Activated CD4-positive, alpha-beta memory T cell treated with anti-CD3 and anti-CD28 coated beads for 36 hours (primary cell): ENCODE measurements at places on chromosomes 12 and 14. TPM values are rescaled to one million over a fixed set of nuclear protein-coding genes. Genes with fewer than 3 reads are reported as not detected.
A peak's percentile ranks its signal among the peaks of the same experiment; 100 is the strongest.

DNA sequence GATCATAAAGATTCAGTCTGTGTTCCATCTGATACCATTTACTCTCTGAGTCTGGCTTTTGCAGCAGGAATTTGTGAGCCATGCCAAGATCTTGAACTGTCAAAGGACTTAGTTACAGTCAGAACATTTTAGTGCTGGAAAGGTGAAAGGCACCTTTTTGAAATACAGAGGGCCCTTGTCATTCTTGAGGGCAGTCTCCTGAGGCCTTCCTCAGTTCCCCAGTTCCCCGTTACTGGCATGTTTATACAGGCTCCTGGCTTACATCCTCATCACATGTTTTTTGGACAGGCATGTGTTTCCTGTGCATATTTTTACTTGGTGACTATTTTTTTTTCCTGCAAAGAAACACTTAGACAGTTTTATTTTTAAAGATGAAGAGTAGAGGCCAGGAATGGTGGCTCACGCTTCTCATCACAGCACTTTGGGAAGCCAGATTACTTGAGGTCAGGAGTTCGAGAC, 21.0 kb downstream of the CFAP54 start:
- no peak for DNase-seq

Gene CD163L1
- not detected for total RNA-seq

DNA sequence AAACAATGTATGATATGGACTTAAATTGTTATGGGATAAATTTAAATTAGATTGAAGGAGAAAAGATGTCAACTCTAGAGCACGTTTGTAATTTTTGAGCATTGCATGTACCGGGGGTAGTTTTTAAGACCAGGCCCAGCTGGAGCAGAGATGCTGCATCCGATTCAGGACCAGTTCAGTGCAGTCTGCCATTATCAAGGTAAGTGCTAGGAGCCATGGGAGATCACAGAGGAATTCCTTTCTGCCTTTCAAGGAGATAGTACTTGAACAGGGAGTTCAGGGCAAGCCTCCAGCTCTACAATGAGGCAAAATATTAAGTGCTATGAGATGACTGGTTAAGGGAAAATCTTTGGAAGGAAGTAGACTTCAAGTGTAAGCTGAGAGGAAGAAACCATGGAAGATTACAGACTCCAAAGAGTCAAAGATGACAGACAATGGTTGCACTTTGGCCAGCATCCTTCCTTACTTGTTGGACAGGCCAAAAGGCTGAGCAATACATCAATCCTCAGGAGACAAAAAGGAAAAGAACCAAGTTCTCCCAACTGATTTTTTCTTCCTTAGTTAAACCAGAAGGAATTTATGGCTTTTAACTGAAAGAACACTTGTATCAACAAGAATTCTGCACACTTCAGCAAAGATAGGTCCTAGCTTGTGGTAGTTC, 113.2 kb upstream of the HIF1A start:
- no peak for DNase-seq

DNA sequence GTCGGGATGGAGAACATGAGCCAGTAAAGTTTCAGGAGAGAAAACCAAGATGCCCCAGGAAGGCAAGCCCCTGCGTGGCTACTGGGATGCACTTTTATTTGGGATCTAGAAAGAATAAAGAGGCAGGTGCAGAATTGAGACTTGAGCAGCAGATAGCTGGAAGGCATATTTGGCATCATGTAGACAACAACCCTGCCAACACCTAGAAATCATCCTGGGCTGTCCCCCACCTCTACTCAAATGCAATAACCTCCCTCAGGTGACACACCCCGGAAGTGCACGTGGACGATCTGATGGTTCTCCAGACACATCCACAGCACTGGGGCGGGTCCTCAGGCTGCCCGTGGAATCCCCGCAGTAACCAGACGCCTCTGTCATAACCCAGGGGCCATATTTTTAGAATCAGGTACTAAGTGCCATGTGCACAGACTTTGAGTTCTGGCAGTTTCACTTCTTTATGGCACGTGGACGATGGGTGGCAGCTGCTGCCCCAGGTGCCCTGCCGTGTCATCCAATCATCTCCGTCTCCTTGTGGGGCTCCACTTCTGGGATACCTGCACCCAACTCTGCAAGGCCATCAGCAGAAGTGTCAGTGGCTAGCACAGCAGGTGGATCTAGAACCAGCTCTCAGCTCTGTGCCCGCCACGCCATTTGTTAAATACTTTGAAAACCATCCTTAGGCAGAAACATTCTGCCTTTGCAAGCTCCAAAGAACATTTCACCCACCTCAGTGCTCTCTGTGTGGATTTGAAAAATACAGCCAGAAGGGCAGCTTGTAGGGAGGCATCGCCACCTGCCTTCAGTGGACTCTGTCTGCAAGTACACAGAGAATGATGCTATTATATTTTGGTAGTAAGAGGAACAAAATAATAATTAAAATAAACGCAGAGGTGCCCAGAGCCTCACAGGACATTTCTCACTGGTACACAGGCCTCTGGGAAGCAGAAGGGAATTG, 771.7 kb upstream of the TMEM132C start:
- no peak for DNase-seq

DNA sequence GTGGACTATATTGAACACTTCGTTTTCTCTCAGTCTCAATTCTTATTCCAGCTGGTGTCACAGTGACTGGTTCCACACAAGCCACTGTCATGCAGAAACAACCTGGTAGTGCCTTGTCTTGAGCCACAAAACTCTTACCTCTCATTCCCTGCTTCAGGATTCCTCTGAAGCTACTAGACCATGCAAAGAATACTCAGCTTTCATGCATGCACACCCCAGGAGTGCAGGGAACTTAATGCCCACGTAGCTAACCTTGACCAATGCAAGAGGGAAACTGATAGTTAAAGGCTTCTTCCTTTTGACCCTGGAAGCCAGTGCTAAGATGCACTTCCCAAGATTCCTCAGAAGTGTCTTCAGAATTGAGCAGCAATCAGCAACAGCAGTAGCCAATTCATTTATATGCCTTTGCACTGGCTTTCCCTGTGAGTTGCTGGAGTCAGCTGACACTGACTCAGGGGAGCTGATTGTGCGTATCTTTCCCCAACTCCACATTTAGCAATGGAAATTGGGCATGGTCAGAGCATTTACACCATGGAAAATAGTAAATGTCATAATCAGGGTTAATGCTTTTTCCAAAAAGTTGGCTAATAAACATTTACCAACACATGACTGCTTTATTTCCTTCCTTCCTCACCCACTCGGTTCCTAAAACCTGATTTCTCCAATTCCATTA, 113.6 kb upstream of the SLC35F4 start:
- DNase-seq = no peak

Gene KIF26A
- 0.29 TPM for total RNA-seq

Gene HOXC5
- total RNA-seq = not detected

DNA sequence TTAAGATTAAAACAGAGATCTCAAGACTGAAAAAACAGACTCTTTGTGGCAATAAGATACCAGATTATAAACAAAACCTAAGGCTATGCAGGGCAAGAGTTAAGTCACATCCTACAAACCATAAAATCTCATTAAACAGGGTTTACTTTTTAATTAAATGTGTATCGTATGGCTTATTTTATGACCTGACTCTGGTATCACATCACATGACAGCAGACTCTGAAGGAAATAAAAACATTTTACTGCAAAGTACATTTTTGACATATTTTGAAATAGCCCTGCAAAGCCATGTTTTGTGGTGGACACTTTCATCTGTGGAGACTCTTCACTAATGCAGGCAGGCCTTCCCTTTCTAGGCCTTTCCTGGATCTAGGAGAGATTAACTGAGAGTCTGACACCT, 327.6 kb upstream of the CLEC14A start:
- no peak for DNase-seq

Gene EPYC
- total RNA-seq = not detected

DNA sequence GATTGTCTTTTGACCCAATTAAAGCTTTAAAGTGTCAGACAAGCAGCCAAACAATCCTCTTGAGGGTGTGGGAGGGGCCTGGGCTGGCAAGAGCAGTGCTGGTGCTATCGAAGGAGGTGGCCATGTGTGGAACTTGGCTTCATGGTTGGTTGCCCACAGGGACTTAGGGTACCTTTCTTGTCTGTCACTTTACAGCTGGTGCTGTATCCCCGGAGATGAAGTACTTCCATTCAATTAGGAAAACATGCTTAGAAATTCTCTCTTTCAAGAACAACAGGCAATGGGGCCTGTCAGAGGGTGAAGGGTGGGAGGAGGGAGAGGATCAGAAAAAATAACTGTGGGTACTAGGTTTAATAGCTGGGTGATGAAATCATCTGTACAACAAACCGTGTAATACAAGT, 86.5 kb downstream of the DAAM1 start:
- DNase-seq = no peak

- no peak for DNase-seq
Measured at GRCh38 chr14:75299059-75299458, 20.4 kb downstream of the FOS start.

DNA sequence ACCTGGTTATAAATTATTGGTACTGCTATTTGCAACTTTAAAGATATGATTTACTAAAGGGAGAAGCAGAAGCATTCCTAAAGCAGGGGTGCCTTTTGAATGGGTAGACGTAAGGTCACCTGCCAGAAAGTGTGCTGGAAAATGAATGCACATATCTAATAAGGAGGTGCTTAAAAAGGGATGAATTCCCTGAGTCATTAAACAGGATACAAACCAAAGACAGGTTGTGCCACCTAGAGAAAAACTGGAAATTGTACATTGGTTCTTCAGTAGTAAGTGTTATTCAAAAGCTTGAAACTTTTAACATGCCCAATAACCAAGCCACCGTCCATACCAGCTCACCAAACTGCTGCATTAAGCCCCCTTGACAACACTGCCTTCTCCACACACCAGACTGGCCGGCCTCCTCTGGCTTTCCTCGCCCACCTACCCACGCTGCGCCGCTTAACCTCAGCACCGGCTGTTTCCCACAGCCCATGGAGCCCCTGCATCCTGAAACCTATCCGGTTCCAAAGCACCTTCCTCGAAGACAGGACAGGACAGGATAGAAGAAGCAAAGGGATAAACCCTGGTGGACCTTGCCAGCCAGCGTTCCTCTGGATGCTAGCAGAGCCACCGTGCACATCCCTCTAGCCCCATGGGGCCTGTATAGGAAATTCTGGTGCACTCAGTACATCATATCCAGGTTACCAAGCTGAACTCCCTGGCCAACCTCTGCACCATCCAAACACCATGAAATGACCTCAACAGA, 201.5 kb upstream of the CAND1 start:
- DNase-seq = no peak

GRCh38 chr14:105153331-105153731, 15.2 kb downstream of the JAG2 start:
- no peak for DNase-seq

DNA sequence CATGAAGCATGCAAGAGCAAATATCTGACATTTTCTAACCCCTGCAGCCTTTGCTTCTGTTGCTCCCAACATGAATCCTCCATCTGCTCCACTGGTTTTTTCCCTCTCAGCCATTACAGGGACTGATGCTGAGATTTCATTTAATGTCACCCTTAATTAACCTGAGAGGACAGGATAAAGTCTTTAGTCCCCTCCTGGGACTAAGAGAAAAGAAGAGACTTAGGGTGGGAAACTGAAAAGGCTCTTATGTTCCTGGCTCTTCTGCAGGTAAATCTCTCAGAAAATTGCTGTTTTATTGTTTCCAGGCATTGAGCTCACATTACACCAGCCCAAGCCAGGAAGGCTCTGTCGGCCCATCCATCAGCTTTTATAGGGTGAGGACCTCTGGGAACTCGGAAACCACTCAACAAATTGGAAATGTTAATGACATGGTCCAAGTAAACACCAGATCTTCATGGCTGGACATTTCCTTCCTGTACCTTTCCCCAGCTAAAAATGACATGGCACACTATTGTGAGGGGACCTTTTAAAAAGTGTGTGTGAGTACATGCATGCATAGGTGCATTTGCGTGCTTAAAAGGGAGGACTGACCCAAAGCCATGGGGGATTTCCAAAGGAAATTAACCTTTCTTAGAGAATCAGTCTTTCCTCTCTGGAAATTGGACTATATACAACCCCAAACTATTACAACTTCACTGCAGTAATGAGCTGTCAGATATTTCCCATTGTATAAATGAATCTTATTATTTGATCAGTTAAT, 408.1 kb upstream of the TMTC1 start:
- no peak for DNase-seq

Gene RIN3
- total RNA-seq = 17.5 TPM

GRCh38 chr12:47881826-47882427, 22.9 kb downstream of the VDR start:
- peak; percentile 60 for DNase-seq

GRCh38 chr12:68899251-68899771, 33.7 kb downstream of the CPM start:
- no peak for DNase-seq

Gene KLHDC1
- total RNA-seq = 1.4 TPM

Gene SLC2A14
- 8.0 TPM for total RNA-seq

DNA sequence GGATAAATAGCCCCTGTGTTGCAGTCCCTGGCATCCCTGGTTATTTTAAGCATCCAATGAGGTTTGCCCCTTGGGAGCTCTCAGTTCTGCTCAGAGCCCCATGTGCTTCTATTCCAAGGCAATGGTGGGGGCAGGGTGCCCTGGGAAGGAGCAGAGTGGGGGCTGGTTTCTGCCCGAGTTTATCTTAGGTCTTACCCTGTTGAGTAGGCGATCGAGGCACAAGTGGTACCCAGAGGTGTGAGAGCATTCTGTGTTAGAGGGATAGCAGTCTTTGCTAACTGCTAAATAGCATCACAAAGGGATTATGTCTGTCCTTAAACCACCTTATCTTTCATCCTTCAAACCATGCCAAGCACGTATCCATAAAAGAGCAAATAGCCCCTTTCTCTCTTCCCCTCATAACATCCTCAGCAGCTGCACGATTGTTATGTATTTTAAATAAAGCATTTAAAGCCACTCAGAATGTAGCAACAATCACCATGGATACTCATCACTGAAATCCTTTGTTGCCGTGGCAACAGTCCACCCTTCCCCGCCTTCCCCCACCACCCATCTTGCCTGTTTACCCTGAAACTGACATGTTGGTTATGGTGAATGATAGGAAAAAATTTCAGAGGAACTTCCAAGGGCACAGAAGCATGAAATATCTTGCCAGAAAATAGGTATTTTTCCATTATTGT, 139.3 kb downstream of the PTPN11 start:
- no peak for DNase-seq

Gene TSHR
- not detected for total RNA-seq

DNA sequence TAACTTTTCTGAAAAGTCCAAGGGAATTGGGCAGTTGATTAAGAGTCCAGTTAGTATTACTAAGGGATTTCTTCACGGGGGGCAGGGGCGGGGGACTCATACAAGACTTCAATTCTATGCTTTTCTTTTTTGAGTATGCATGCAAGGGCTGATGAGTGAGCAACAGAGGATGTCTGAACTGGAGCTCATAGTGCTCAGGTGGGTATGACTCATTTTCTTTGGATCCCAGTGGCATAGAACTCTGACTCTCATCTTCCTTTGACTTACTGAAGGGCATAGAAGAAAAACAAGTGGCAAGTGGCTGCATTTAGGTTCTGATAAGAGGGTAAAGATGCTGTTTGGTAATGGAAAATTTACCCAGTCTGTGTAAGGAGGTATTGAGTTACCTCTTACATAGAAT, 749.2 kb downstream of the NOVA1 start:
- DNase-seq = no peak

GRCh38 chr12:82942991-82943401, 256.3 kb downstream of the TMTC2 start:
- no peak for DNase-seq

GRCh38 chr12:4567073-4567881, 5.3 kb downstream of the DYRK4 start:
- DNase-seq = no peak
